Right renal cortex interstitium (tissue), 3 donors: ENCODE measurements at places on chromosomes 3 and 15. TPM values are rescaled to one million over a fixed set of nuclear protein-coding genes. Genes with fewer than 3 reads are reported as not detected.

- DNase-seq, result no peak
Measured at GRCh38 chr3:172673210-172673679, 37.6 kb downstream of the NCEH1 start.

DNA sequence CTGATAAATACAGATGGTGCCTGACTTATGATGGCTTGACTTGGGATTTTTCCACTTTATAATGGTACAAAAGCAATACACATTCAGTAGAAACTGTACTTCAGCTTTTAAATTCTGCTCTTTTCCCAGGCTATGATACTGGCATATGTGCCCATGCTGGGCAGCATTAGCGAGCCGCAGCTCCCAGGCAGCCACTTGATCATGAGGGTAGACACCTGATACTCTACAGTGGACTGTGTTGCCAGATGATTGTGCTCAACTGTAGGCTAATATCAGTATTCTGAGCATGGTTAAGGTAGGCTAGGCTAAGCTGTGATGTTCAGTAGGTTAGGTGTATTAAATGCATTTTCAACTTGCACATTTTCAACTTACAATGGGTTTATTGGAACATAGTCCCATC is 17.7 kb upstream of the FEM1B start:
- DNase-seq, result no peak

GRCh38 chr3:193997228-193998122 is 138.5 kb upstream of the HES1 start:
- no peak for DNase-seq

DNA sequence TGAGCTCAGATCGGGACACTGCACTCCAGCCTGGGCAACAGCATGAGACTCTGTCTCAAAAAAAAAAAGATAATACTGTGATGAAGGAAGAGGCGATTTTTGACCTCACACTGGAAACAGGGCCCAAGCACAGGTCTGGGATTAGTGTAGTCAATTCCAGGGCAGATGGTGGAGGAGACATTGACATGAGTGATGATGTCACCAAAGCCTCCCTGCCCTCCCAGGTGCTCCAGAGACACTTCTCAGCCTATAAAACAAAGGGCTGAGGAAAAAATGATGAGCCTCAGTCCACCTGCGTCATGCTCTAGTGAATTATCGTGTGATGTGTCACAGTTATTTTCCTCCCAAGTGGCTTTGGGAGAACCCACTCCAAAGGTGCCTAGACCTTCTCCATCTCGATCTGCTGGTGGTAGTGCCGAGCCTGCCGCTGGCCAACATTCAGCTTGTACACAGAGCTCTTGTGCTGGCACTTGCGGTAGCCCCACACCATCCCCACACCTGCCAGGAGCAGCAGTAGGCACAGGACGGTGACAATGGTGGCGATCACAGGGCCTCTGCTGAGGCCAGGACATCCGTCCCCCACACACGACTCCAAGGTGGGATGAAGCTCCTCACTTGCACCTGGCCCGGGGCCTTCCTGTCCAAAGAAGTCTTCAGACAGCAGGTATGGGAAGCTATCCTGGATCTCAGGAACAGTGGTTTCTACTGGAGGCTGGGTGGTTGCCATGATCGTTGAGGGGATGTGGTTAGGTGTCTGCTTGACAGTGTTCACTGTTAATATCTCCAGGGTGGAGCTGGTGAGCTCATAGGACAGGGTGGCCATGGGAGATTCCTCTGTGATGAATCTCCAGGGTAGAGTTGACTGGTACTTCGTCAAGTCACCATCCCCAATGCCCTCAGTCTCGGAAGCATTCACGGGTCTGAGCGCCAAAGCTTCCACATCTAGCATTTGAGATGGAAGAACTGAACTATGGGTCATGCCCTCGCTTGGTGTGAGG is 38.8 kb downstream of the CRTAP start:
- DNase-seq, result no peak

- no peak for DNase-seq
Measured at GRCh38 chr3:85574006-85574705, 615.4 kb downstream of the CADM2 start.

- DNase-seq, result no peak
Measured at GRCh38 chr15:80250614-80251427, 1.2 kb downstream of the CTXND1 start.

GRCh38 chr3:122917412-122917811 is 110.2 kb downstream of the SEMA5B start:
- no peak for DNase-seq

The KIF7 gene
- 9.4 TPM for polyA plus RNA-seq
